Left cardiac atrium (tissue), 4 donors: ENCODE measurements at places on chromosomes 6 and 20. TPM values are rescaled to one million over a fixed set of nuclear protein-coding genes. Genes with fewer than 3 reads are reported as not detected.

Gene SPATA25
- 1.6 TPM for total RNA-seq

Gene NUS1
- total RNA-seq = 24.5 TPM

DNA sequence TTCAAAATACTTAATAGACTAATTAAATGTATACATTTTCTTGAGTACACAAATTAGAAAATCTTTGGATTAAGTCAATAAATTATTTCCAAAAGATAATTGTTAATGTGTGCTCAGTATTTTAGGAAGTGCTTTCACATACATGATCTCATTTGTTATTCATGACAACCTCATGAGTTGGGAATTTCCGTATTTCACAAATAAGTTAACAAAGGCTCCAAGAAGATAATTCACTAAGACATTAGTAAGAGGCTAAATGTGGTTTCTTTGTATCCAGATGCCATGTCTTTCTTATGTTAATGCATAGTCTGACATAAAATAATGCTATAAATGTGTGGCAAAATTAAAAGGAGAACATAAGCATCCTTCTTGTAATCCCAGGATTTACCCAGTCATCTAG, 79.5 kb upstream of the TCF21 start:
- no peak for DNase-seq

- DNase-seq = no peak
Observed at GRCh38 chr6:109516929-109517328, 33.9 kb upstream of the ZBTB24 start.

Gene TSHZ2
- total RNA-seq = 12.6 TPM

DNA sequence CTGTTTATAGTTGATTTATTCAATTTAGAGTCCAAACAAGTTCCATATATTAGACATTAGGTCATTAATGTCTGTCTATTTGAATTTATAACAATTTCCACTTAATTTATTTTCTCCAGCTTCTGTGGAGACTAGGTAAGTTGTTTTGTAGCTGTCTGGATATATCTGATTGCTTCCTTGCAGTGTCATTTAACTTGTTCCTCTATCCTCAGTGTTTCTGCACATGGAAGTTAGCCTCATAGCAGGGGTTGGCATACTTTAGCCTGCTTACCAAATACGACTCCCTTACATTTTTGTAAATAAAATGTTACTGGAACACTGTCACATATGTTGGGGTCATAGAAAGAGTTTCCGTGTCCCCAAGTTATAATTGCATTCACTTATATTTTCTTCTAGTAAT, 216.1 kb downstream of the ESR1 start:
- DNase-seq = no peak

DNA sequence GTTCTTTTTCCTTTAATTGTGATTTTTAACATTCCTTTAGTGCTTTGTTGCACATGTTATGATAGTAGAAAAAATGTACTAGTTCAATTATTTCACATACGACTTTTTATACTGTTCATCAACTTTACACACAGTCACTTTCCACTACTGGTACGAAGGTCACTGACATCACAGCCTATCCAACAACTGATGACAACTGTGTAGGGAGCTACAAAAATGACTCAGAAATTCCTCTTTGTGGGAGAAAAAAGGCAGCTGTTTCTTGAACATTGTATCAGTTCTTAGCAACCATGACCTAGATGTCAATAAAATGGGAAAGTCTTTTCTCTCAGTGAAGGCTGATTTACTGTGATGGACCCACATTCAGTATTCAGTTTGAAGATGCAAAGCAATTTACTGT, 7.0 kb upstream of the ID4 start:
- no peak for DNase-seq

DNA sequence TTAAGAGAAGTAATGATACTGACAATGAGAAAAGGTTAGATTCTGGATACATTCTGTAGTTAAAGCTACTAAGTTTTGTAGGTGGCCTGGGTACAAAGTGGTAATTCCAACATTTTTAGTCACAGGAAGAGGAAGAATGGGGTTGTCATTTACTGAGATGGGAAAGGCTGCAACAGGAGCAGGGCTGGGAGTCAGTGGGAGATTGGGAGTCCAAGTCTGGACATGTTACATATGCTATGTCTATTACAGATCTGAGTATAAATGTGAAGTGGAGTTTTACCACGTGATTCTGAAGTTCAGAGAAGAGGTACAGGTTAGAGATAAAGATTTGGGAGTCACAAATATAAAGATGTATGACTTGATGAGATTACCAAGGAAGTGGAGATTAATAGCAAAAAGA, 116.2 kb downstream of the RWDD2A start:
- no peak for DNase-seq

GRCh38 chr20:6053776-6054688, at the start of gene LRRN4:
LRRN4 (minus strand) TSS chr20:6054060; CDS start chr20:6052799, 1,261 bp downstream.
- DNase-seq = no peak

Gene PNLDC1
- total RNA-seq = not detected

DNA sequence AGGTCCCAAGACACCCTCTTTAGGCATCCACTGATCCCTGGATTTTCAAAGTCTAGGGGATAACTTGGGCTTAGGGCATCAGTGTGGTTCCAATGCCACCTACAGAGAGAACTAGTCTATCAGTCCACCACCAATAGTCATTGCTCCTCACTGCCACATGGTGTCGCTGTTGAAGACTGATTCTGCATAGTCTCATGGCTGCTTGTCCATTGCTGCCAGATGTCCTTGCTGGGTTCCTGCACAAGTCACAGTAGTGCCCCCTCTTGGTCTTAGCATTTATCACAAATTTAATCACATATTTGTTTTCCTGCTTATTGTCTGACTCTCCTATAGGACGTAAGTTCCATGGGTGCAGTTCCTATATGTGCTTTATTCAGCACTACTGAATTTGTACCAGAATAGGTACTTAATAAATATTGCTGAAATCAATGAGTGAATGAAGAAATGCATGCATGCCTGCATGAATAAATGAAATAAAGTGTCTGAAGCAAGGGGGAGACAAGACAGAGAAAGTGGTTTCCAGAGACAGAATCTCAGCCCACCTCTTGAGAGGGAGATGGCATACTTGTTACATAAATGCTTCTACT, 45.9 kb upstream of the RALY start:
- DNase-seq = no peak

Gene PDE10A
- 7.1 TPM for total RNA-seq

Gene RSPO3
- 0.94 TPM for total RNA-seq

- DNase-seq = no peak
Observed at GRCh38 chr20:61424011-61424627, 172.1 kb downstream of the CDH4 start.

DNA sequence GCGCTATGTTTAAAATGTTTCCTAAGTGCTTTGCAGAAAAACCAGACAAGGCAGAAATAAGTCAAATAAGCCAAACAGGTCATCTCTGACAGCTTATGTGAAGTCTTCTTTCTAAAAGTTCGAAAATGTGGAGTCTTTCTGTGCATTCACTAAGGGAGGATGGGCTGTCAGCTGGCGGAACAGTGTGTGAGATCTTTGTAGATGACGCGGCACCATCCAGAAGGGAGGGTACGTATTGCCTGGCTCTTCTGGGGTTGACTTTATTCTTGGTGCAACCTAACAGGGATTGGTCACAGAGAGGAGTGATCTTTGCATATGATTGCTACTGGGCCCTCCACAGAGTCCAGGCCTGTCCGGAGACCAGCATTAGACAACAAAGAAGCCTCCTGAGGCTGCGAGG, 114.5 kb upstream of the EDN1 start:
- DNase-seq = no peak

Gene RAET1E
- 1.2 TPM for total RNA-seq

DNA sequence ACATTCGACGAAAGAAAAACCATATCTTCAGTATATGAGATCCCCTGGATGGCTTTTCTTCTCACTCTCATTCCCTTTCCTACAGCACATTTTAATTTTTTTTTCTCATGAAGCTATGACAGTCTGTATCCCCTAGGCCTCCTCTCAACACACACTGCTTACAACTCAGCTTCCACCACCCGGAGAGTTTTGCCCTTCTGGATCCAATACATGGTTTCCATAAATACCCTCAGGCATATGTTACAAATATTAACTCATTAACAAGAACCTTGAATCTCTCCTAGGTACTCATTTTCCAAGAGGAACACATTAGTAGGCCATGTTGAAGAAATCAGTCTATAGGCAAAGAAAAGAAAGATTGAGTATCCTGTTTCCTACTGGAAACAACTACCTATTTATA, 44.0 kb downstream of the PAK5 start:
- no peak for DNase-seq

DNA sequence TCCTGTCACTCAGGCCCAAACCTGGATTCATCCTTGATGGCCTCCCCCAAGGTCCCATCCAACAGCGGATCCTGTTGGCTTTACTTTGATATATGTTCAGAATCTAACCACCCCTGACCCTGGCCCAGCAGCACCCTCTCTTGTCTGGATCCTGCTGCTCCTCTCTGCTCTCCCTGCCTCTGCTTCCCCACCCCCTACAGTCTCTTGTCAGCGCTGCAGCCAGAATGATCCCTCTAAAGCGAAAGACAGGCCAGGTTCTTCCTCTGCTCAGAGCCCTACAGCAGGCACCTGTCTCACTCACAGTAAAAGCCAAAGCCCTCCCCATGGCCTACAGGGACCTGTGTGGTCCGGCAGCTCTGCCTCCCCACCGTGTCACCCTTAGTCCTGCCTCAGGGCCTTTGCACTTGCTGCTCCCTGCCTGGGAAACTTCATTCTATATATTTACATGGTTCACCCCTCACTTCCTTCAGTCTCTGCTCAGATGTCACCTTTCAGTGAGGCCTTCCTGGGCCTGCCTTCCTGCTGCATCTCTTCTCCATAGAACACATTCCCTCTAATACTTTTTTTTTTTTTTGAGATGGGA, 37.4 kb upstream of the KCNB1 start:
- no peak for DNase-seq

- no peak for DNase-seq
Observed at GRCh38 chr20:35657271-35657670, 7.4 kb downstream of the CPNE1 start.

GRCh38 chr6:32615885-32616532, 21.2 kb upstream of the HLA-DQA1 start:
- DNase-seq = no peak

Gene BTN3A1
- total RNA-seq = 12.4 TPM

Gene ADGRF1
- not detected for total RNA-seq

DNA sequence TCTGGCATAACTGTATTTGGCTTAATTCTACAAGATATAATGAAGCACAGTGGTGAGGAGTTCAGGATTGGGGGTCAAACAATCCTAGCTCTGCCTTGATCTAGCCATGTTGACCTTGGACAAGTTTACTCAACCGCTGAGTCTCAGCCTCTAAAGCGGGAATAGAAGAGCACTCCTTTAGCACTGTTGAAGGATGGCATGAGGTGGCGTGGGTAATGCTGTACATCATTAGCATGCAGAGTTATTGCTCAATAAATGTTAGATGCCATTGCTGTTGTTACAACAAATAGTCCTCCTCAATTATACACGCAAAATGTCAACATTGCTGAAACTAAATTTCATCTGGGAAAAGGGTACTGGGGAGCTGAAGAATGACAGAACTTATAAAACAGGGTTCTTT, 78.6 kb downstream of the KIF13A start:
- DNase-seq = no peak

- DNase-seq = no peak
Observed at GRCh38 chr20:21357844-21358243, 39.5 kb downstream of the NKX2-4 start.

Gene TNFAIP3
- total RNA-seq = 13.6 TPM

- DNase-seq = no peak
Observed at GRCh38 chr6:5809450-5809849, 197.3 kb downstream of the NRN1 start.

DNA sequence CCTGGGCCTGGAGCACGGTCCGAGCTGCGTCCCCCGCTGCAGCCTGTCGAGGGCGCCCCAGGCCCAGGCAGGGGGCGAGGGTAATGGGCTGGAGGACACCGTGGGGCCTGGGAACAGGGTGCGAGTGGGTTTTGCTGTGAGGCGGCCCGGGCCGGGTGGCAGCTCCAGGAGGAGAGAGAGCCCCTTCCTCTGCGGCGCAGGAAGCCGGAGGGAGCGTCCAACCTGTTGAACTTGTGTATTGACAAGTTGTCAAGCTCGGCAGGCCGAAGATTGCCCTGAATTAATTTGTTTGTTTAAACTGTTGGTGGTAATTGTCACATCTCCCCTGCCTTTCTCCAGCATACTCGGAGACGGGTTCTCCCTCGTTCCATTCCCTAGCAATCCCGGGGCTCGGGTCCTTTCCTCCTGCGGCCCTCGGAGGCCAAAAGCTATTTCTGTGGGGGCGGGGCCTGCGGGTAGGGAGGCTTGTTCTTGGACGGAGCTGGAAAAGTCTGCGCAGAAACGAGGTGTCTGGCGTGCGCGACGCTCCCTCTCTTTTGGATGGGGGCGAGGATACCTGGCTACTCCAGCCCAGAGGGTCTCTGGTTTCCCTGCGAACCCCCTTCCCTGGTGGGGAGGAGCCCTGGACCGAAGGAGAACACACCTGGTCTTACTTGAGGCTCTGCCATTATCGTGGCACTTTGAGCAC, 9.9 kb downstream of the NR2E1 start:
- DNase-seq = no peak

DNA sequence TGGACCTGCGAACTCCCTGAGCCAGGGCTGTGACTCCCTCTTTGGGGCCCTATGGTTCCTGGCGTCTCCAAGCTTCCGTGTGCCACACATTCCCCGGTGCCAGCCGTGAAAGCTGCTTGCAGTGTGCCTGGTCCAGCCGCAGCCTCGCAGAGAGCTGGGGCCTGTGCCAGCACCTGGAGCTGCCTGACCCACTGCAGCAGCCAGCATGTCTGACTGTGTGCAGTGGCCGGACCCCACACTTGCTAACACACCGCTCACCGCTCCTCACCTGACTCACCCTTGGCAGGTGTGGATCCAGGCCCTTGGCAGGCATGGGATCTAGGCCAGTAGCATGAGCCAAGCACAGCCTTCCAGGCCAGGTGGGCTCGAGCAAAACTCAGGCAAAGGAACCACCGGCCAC, 227.5 kb downstream of the OTOR start:
- no peak for DNase-seq

Gene CAPN11
- total RNA-seq = 0.97 TPM

DNA sequence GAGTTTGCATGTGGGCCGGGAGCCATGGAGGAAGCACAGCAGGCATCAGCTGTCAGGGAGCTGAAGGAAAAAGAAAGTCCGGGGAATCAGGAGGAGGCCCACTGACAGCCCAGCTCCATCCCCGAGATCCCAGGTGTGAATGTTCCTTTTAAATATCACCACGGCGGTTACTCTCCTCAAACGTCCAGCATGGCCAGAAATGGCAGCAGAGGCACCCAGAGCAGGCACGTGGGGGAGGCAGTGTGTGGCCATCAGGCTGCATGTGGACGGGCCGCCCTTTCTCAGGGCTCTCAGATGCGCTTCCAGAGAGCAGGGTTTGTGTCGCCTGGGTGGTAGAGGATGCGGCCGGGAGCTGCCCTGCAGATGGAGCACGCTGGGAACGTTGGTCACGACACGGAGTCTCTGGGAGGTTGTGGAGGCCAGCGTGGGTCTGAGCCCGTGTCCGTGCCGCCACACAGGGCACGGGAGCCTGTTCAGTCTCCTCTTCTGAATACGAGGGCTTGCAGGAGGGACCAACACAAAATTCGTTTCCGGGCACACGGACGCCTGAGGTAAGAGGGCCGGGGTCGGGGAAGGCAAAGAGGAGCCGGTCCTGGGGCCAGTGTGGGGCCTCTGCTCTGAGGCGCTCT, 45.3 kb upstream of the DACT2 start:
- DNase-seq = peak; percentile 10
